ENCODE measurements at places on chromosomes 12 and 14.
A peak's percentile ranks its signal among the peaks of the same experiment; 100 is the strongest.

DNA sequence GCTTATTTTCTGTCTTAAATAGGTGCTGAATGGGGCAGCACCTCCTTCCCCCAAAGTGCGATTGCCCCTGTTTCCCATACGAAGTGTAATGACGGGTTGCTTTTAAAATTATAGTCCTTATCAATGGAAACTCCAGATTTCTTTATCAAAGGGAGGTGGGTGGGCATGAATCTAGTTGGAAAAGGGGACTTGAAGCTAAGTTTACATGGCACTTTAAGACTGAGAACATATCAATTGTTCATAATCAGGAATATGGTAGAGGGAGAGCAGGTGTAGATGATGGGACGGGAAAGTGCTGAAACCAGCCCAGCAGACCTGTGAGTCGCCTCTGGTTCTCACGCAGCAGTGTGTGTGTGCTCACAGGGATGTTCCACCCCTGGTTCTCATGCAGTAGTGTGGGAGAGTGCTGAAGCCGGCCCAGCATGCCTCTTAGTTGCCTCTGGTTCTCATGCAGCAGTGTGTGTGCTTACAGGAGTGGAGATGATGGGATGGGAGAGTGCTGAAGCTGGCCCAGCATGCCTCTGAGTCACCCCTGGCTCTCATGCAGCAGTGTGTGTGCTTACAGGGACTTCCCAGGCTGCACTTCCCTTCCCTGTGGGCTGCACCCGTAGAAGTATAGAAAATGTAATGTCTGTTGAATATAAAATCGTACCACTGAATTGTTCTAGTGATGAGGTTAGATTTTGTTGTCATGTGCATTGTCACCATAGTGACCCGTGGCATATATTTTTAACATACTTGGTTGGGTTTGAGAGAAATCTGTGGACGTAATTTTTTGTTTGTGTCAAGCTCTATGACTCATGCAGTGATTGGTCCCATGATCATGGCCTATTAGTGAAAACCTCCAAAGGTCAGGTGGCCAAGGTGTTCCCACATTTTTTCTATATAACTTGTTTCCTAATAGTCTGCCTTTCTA lies 51.6 kb downstream of the GPATCH2L start:
- DNase-seq = peak; percentile 98

- no peak for DNase-seq
Measured at GRCh38 chr12:10165421-10165820, 6.5 kb downstream of the OLR1 start.

GRCh38 chr14:61876362-61877034 lies 114.3 kb downstream of the SNAPC1 start:
- no peak for DNase-seq

DNA sequence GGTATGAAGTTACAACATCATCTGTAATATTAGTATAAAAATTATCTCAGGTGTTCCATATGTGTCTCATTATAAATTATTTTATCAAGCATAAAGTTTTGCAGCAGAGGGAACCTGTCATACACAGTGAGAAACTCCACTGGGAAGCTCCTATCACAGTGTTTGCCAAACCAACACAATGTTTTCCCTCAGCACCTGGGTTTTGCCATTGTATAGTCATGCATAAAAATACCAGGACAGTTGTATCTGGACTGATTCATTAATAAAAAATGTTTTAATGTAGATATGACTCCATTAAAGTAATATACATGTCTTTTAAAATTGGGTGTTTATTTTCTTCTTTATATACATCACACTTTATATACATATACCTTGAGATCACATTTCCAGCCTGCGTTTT lies 56.6 kb downstream of the METTL25 start:
- DNase-seq = no peak

DNA sequence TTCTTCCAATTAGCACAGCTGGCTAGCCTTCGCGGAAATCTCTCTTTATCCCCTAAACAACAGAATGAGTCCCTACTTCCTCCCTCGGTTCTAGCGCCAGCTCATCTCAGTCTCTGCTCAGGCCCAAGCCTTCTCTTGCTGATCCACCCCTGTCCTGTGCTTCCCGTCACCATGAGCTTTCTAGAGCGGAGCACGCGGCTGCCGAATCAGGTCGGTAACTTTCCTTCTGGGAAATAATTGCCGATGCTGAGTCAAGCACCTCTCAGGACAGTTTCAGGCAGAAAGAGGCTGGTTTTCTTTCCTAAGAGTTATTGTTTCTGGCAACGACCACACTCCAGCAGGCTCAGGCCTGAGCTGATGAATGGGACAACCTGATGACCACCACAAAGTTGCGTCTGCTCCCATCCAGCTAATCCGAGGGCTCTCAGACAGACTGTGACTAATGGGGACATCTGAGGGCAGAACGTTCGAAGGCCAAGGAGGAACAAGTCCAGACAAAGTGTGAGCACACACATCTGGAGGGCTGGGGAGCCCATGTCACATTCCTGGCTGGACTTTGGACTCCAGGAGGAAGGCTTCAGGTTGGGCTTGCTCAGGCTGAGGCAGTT lies 13.6 kb upstream of the GPR68 start:
- DNase-seq = peak; percentile 86

GRCh38 chr14:73786636-73787485 lies 64.8 kb upstream of the PTGR2 start:
- peak; percentile 28 for DNase-seq

DNA sequence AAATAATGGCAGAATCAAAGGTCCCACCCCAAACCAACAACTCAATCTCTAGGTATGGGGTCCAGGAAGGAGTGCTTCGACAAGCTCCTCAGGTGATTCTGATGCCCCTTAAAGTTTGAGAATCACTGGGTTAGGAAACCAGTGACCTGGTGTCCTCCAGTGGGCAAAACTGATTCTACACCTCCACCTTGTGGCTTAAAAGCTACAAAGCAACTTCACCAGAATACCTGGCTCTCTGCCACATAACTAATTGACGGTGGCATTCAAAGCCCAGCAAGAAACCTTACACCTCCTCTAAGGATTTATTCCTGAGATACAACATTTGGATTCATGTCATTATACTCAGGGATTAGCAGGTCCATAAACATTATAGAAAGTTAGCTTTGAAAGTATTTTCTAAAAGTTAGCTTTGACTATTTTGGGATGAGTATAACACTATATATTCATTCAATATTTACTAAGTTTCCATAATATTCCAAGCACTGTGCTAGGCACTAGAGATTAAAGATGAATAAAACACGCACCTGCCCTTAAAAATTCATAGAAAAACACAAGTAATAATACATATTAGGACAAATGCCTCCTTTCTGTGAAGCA lies 45.4 kb downstream of the DCAF5 start:
- DNase-seq = peak; percentile 74

DNA sequence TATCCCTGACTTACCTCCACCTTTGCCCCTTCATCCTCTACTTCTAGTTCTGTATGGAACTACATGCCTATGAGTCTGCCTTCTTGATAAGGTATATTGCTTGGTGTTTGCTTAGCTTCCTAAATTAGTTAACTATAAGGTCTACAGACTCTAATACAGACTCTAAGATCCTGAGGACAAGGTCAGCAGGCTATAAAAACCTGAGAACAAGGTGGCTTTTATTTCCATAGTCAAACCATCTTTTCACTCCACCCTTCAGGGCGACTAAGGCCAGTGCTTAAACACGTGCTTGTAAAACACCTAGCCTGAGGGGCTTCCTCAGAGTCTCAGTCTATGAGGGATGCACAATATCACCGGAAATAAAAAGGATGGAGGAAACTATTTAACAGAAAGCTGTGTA lies 36.1 kb upstream of the COL2A1 start:
- no peak for DNase-seq

GRCh38 chr12:63918800-63919300 lies 74.3 kb downstream of the SRGAP1 start:
- DNase-seq = peak; percentile 95

Measured in fibroblast of mammary gland (primary cell).